Osteoblast (primary cell): ENCODE measurements at places on chromosomes 12 and 14.

DNA sequence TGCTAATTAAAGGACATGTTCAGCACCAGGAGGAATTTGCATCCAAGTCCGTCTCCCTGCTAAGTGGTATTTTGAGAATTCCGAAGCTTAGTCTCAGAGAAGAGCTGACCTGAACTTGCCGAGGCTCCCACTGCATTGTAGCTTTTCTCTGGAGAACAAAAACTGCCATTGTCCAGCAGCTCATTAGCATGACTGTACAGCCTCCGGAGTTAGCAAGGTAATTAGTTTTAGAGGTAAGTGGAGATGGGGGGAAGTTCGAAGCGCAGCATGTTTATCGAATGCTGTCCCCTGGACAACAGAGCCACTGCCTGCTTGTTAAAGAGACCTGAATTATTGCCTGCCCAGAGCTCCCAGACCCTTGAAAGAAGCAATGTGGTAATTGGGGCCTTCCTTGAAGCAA is 160.3 kb upstream of the PELI2 start:
- no peak overlapping the region for H3K27ac ChIP-seq
- peaks cover 10% of the 10 kb centered on the region for H3K27me3 ChIP-seq
- no peaks in the 10 kb centered on the region for H3K36me3 ChIP-seq
- no peak for DNase-seq

- no peaks in the 10 kb centered on the region for H3K36me3 ChIP-seq
- no peak for DNase-seq
- H3K27me3 ChIP-seq: no peaks in the 10 kb centered on the region
- H3K27ac ChIP-seq: no peak overlapping the region
- H3K4me1 ChIP-seq: peaks cover 7% of the 10 kb centered on the region
Measured at GRCh38 chr12:124930586-124930985, 16.1 kb upstream of the UBC start.

DNA sequence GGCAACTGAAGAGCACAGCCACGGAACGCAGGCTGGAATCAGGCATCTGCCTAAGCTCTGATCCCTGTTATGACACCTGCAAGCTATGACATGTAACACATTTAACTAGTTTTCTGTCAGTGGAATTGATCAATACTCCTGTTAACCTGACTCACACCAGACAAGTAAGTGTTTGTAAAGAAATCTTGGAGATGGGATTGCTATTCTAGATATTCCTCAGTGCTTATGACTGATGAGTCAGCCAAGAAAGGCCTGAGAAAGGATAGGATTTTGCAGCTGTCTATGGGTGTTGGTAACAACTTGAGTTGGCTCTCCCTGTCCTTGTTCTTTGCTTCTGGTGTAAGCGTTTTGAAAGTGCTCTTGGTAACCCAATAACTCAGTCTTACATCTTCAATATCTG is 110.5 kb downstream of the GPR135 start:
- H3K27ac ChIP-seq: no peak overlapping the region
- H3K27me3 ChIP-seq: no peaks in the 10 kb centered on the region
- no peak overlapping the region for H3K4me3 ChIP-seq
- H3K36me3 ChIP-seq: peaks cover 24% of the 10 kb centered on the region

DNA sequence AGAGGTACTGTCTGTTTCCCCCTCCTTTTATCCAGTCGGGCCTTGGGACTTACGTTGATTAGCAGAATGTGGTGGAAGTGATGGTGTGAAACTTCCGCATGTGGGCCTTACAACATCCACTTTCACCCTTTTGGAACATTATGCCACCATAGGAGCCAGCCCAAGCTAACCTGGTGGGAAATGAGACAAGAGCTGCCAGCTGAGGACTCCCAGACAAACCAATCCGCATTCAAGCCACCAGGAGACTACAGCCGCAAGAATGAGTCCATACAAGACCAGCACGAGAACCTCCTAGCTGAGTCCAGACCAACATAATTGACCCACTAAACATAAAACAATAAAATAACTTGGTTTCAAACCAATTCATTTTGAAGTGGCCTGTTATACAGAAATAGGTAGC is 9.1 kb upstream of the PTGER2 start:
- H3K4me1 ChIP-seq: no peaks in the 10 kb centered on the region
- no peak overlapping the region for H3K27ac ChIP-seq
- H3K36me3 ChIP-seq: no peaks in the 10 kb centered on the region
- H3K4me3 ChIP-seq: no peak overlapping the region

DNA sequence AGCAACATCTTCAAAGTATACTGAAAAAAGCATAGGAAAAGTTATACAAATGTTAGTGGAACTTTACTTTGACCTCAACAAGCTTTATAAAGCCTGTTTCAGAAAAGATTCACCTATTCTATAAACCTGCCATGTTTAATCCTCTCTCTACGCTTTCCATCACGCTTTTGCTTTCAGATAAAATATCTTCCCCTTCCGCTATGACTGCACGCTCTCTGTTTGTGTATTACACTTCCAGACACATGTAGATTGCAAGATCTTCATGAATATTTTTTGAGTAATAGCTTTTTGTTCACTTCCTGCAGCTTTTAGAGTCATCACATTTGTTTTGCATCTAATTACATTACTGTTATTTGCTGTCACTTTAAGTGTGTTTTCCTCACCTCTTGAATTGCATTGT is 271.4 kb downstream of the RASSF9 start:
- no peak overlapping the region for H3K4me3 ChIP-seq
- H3K27me3 ChIP-seq: no peaks in the 10 kb centered on the region
- H3K36me3 ChIP-seq: no peaks in the 10 kb centered on the region
- H3K27ac ChIP-seq: no peak overlapping the region
- no peak for DNase-seq
- no peaks in the 10 kb centered on the region for H3K4me1 ChIP-seq

- DNase-seq: no peak
- no peak overlapping the region for H3K27ac ChIP-seq
- no peaks in the 10 kb centered on the region for H3K27me3 ChIP-seq
- peaks cover 16% of the 10 kb centered on the region for H3K36me3 ChIP-seq
Measured at GRCh38 chr12:19515179-19515578, 75.9 kb downstream of the AEBP2 start.

- no peaks in the 10 kb centered on the region for H3K27me3 ChIP-seq
- H3K4me1 ChIP-seq: no peaks in the 10 kb centered on the region
- H3K27ac ChIP-seq: no peak overlapping the region
- H3K36me3 ChIP-seq: no peaks in the 10 kb centered on the region
- no peak for DNase-seq
Measured at GRCh38 chr12:67758119-67758518, 109.6 kb downstream of the DYRK2 start.

DNA sequence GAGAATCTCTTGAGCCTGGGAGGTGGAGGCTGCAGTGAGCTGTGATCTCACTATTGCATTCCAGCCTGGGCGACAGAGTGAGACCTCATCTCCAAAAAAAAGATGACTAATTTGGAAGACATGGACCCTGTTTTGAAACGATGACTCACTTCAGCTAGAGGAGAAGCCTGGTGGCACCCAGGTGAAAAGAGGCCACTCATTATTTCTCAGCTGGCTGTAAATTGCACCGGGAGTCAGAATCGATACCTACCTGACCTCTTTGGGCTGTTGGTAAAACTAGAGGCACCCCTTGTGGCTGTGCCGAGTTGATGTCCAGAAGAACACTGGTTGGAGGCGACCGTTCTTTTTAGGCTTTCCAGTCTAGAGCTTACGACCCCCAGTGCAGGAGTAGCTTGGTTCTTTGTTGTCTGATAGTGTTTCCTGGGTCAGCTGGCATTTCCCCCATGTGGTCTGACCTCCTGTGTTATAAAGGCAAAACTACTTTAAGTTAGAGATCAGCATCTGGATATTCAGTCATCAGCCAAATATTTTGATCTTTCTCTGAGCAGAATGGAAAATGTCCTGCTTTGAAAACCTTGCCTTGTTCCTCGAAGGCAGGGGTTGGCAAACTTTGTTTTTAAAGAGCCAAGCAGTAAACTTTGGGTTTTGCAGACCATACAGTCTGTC is 93.2 kb downstream of the CHST11 start:
- no peaks in the 10 kb centered on the region for H3K36me3 ChIP-seq
- DNase-seq: peak; percentile 62
- no peak overlapping the region for H3K27ac ChIP-seq
- no peaks in the 10 kb centered on the region for H3K4me1 ChIP-seq
- H3K4me3 ChIP-seq: no peak overlapping the region

- no peaks in the 10 kb centered on the region for H3K4me1 ChIP-seq
- no peak overlapping the region for H3K27ac ChIP-seq
Measured at GRCh38 chr12:85425926-85426325, 145.9 kb downstream of the ALX1 start.

- H3K36me3 ChIP-seq: no peaks in the 10 kb centered on the region
- H3K27me3 ChIP-seq: peaks cover 75% of the 10 kb centered on the region
- DNase-seq: peak; percentile 71
- no peak overlapping the region for H3K27ac ChIP-seq
Measured at GRCh38 chr12:57735198-57735855, 3.2 kb downstream of the AGAP2 start.

- H3K4me3 ChIP-seq: no peak overlapping the region
- peak overlapping the region; percentile 91 for H3K27ac ChIP-seq
- DNase-seq: no peak
- H3K36me3 ChIP-seq: no peaks in the 10 kb centered on the region
- H3K27me3 ChIP-seq: no peaks in the 10 kb centered on the region
- H3K4me1 ChIP-seq: peaks cover 48% of the 10 kb centered on the region
Measured at GRCh38 chr12:47271800-47272239, 192.1 kb upstream of the AMIGO2 start.

DNA sequence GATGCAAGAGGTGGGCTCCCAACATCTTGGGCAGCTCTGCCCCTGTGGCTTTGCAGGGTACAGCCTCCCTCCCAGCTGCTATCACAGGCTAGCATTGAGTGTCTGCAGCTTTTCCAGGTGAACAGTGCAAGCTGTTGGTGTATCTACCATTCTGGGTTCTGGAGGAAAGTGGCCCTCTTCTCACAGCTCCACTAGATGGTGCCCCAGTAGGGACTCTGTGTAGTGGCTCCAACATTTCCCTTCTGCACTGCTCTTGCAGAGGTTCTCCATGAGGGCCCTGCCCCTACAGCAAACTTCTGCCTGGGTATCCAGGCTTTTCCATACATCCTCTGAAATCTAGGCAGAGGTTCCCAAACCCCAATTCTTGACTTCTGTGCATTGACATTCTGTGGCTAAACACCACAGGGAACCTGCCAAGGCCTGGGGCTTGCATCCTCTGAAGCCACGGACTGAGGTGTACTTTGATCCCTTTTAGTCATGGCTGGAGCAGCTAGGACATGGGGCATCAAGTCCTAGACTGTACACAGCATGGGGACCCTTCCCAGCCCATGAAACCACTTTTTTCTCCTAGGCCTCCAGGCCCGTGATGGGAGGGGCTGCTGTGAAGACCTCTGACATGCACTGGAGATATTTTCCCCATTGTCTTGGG is 24.0 kb upstream of the SLC38A1 start:
- H3K36me3 ChIP-seq: no peaks in the 10 kb centered on the region
- no peak overlapping the region for H3K4me3 ChIP-seq
- H3K27ac ChIP-seq: no peak overlapping the region
- no peak for DNase-seq

GRCh38 chr12:14601692-14602478 is 34.2 kb upstream of the PLBD1 start:
- no peaks in the 10 kb centered on the region for H3K36me3 ChIP-seq
- DNase-seq: no peak
- H3K27me3 ChIP-seq: no peaks in the 10 kb centered on the region

DNA sequence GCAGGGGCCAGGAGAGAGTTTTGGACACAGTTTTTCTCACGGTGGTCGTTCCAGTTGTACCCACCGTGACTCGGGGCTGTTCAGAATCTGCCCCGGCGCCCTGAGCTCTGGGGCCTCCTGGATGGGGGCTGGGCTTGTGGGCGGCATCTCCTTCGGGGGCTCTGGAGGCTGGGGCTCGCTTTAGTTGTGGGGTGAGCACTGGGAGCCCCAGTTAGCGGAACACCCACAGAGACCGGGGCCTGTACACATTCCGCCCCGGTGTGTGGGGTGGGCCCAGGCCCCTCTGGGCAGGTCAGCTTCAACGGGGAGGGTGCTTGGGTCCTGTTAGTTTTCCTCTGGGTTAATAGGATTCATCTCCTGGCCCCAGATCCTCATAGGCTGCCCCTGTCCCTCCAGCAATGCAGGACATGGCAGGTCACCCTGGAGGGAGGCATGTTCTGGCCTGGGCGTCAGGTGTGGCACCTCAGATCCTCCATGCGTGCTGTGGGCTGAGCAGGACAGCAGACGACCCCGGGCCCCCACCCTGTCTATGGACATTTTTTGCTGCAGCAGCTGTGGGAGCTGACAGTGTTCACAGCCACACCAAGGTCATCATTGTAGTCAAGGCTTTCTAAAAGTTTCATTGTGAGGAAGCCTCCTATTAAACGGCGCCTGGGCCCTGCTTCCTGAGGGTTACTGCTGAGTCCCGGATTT is 393.2 kb downstream of the TMEM121 start:
- DNase-seq: peak; percentile 44
- no peaks in the 10 kb centered on the region for H3K27me3 ChIP-seq
- no peak overlapping the region for H3K27ac ChIP-seq
- H3K36me3 ChIP-seq: no peaks in the 10 kb centered on the region

DNA sequence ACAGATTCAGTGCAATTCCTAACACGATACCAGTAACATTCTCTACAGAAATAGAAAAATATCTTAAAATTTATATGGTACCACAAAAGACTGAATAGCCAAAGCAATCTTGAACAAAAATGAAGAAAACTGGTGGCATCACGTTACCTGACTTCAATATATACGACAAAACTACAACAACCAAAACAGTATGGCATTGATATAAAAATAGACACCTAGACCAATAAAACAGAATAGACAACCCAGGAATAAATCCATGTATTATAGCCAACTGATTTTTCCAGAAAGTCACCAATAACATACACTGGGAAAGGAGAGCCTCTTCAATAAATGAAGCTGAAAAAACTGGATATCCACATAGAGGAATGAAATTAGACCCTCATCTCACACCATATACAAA is 5.7 kb downstream of the KLRK1 start:
- H3K4me3 ChIP-seq: no peak overlapping the region
- H3K27ac ChIP-seq: no peak overlapping the region
- peaks cover 12% of the 10 kb centered on the region for H3K4me1 ChIP-seq
- no peak for DNase-seq

DNA sequence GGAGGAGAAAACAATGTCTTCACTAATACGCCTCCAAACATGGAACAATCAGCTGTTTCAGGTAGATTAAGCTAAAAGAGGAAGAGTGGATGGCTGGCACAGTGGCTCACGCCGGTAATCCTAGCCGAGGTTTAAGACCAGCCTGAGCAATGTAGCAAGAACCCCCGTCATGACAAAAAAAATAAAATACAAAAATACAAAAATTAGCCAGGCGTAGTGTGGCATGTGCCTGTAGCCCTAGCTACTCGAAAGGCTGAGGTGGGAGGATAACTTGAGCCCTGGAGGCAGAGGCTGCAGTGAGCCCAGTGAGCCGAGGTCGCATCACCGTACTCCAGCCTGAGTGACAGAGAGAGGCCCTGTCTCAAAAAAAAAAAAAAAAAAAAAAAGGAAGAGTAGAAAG is 1.2 kb upstream of the MED13L start:
- DNase-seq: no peak
- H3K4me1 ChIP-seq: peaks cover 29% of the 10 kb centered on the region
- H3K4me3 ChIP-seq: no peak overlapping the region
- H3K27ac ChIP-seq: no peak overlapping the region
- no peaks in the 10 kb centered on the region for H3K27me3 ChIP-seq
- no peaks in the 10 kb centered on the region for H3K36me3 ChIP-seq

- H3K27ac ChIP-seq: no peak overlapping the region
- H3K27me3 ChIP-seq: no peaks in the 10 kb centered on the region
- no peak for DNase-seq
- no peak overlapping the region for H3K4me3 ChIP-seq
- H3K4me1 ChIP-seq: no peaks in the 10 kb centered on the region
- no peaks in the 10 kb centered on the region for H3K36me3 ChIP-seq
Measured at GRCh38 chr12:30135776-30136175, 352.0 kb upstream of the TMTC1 start.

- no peak overlapping the region for H3K27ac ChIP-seq
- peak overlapping the region; percentile 12 for H3K4me3 ChIP-seq
- peaks cover 2% of the 10 kb centered on the region for H3K36me3 ChIP-seq
- DNase-seq: peak; percentile 90
- H3K4me1 ChIP-seq: peaks cover 12% of the 10 kb centered on the region
- H3K27me3 ChIP-seq: peaks cover 11% of the 10 kb centered on the region
Measured at GRCh38 chr14:73227812-73228781, 9.2 kb upstream of the PAPLN start.
